T-helper 17 cell (primary cell): ENCODE measurements at places on chromosomes 11 and 22. TPM values are rescaled to one million over a fixed set of nuclear protein-coding genes. Genes with fewer than 3 reads are reported as not detected.

Gene NPTXR
- 2.5 TPM for total RNA-seq

Gene FOLR1
- not detected for total RNA-seq

DNA sequence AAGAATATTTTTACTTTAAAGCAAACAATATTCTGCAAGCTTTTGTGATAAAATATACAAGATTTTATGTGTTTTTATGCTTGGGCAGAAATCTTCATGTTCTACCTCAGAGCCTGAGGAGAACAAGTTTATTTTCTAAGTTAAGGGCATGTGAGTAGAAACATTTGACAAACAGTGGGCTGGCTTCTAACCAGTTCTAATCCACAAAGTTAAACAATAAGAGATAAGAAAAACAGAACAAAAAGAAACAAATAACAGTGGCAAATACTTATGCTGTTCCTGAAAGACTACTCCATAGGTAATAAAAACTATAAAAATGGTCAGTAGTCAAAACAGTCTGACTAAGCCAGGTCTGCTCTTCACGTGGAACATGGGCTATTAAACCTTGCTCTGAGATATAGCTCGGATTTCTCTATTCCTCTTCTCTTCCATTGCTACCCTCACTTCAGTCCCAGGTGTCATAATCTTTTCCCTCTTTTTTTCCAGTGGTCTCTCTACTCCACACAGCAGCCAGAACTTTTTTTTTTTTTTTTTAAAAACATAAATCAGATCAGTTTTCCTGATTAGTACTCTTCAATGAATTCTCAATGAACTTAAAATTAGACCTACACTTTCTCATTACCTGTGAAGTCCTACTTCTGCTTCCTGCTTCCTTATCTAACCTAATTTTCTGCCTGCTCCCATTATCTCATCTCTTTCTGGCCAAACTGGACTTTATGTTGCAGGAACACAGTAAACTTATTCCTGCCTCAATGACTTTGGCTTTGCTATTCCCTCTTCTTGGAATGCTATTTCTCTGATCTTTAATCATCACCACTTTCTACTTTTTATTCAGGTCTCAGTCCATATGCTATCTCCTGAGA is 671.1 kb upstream of the CCDC90B start:
- no peaks in the 10 kb centered on the region for H3K27me3 ChIP-seq
- no peak for DNase-seq
- no peaks in the 10 kb centered on the region for H3K36me3 ChIP-seq
- no peaks in the 10 kb centered on the region for H3K4me1 ChIP-seq

DNA sequence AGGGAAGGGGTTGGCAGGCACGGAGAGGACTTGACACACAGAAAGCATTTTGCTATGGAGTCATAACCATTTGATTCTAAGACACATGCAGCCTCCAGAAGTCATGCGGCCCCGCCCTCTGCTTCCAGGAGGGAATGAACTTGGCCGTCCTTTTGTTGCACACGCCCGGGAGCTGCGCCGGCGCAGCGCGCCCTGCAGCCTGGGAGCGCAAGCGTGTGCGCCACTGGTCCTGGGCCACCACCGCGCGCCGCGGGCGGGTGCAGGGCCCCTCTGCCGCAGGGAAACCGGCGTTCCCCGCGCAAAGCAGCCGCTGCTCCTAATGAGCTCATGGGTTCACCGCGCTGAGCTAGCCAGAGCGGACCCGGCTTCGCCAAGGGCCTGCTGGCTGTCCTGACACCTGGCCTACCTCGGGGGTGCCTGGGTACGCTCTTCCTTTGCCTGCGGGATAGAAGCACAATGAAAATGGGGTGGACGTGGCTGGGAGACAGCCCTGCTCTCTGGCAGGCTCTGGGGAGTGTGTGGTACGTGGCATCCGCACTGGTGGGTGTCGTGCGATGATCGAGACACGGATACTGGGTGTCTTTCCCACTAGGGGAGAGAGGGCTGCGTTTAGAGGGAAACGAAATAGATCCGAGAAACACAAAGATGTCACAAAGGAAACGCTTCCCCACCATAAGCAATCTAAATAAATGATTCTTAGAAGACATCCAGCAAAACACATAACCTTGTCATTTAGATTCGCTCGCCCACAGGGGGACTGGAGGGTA is 669 bp downstream of the MICAL3 start:
- H3K36me3 ChIP-seq, result no peaks in the 10 kb centered on the region
- H3K27me3 ChIP-seq, result peaks cover 59% of the 10 kb centered on the region
- DNase-seq, result peak; percentile 14
- peak overlapping the region; percentile 96 for H3K4me3 ChIP-seq
- H3K27ac ChIP-seq, result no peak overlapping the region

- DNase-seq, result no peak
- peaks cover 5% of the 10 kb centered on the region for H3K4me1 ChIP-seq
- H3K36me3 ChIP-seq, result peaks cover 5% of the 10 kb centered on the region
Observed at GRCh38 chr11:112118176-112118575, 31.5 kb downstream of the SDHD start.

DNA sequence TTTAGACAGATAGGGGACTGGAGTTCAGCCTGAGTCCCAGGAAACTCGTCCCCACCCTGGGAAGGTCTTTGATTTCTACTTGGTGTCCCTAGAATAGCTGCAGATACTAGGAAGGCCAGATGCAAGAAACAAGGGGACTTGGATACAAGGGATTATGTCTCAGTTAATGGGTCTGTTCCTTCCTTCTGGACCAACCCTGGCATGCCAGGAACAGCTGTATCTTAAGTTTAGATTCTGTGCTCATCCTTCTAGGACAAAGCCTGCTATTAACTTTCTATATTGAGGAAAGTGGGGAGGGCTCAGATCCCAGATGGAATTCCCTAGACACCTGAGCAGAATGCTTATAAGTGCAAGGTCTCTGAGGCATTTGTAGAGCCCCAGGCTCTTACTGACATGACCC is 3.9 kb upstream of the OR52M1 start:
- no peaks in the 10 kb centered on the region for H3K36me3 ChIP-seq
- H3K27ac ChIP-seq, result no peak overlapping the region
- H3K27me3 ChIP-seq, result peaks cover 29% of the 10 kb centered on the region
- no peaks in the 10 kb centered on the region for H3K4me1 ChIP-seq
- DNase-seq, result no peak

Gene ASPHD2
- 1.6 TPM for total RNA-seq

GRCh38 chr11:131904756-131905155 is 534.3 kb downstream of the NTM start:
- DNase-seq, result no peak
- no peak overlapping the region for H3K4me3 ChIP-seq
- H3K27ac ChIP-seq, result no peak overlapping the region
- peaks cover 30% of the 10 kb centered on the region for H3K27me3 ChIP-seq

DNA sequence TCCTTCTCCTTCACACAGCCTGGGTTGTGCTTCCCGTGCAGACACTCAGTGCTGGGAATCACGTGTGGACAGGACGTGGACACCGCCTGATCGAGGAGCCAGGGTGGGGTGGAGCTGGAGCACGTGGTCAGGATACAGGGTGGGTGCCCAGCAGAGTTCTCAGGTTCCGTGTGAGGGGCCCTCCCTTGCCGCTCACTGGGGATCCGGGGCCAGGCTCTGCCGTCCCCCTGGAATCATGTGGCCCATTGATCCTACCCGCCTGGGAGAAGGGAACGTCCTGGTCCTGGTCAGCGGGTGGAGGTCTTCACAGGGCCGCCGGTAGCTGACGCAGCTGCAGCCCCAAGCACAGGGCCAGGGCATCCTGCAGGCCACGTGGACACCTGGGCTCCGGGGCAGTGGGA is 397.7 kb downstream of the TBC1D22A start:
- H3K36me3 ChIP-seq, result peaks cover 6% of the 10 kb centered on the region
- no peaks in the 10 kb centered on the region for H3K27me3 ChIP-seq
- H3K27ac ChIP-seq, result no peak overlapping the region
- peaks cover 8% of the 10 kb centered on the region for H3K4me1 ChIP-seq
- no peak overlapping the region for H3K4me3 ChIP-seq

DNA sequence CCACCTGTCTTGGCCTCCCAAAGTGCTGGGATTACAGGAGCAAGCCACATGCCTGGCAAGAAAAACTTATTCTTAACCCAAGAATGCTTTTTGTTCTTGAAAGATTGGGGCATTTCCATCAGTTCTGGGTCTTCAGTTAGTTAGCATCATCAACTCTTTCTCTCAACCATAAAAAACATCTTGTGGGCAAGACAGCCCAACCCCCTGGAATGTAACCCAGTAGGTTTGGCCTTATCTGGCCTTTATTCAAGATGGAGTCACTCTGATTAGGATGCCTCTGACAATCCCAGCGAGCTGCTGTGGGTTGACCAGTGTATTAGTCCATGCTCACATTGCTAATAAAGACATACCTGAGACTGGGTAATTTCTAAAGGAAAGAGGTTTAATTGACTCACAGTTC is 9.2 kb upstream of the TPCN2 start:
- peaks cover 5% of the 10 kb centered on the region for H3K4me1 ChIP-seq
- H3K4me3 ChIP-seq, result no peak overlapping the region
- no peak overlapping the region for H3K27ac ChIP-seq
- peaks cover 10% of the 10 kb centered on the region for H3K27me3 ChIP-seq
